ENCODE measurements at places on chromosomes 12 and 14.

GRCh38 chr14:86027144-86027543, 497.2 kb downstream of the FLRT2 start:
- DNase-seq: no peak

- DNase-seq: no peak
Measured at GRCh38 chr14:52802597-52802996, 11.2 kb upstream of the GNPNAT1 start.

DNA sequence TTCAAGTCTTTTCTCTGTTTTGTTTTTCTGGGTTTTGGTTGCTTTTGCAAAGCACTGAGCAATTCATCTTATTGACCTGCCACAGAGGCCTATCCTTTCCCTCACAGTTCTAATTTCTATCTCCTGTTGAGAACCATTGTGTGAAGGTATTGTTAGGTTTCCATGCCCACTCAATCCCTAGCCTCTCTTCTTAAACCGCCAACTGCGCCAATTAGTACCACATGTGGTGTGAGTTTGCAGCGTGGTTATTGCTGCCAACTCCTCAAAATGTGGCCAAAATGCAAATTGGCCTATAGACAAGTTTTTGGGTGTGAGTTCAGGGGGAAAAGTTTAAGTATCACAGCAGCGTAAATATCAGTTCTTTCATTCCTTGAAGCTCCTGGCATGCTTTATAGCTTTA, 232.6 kb downstream of the FLRT2 start:
- DNase-seq: no peak

DNA sequence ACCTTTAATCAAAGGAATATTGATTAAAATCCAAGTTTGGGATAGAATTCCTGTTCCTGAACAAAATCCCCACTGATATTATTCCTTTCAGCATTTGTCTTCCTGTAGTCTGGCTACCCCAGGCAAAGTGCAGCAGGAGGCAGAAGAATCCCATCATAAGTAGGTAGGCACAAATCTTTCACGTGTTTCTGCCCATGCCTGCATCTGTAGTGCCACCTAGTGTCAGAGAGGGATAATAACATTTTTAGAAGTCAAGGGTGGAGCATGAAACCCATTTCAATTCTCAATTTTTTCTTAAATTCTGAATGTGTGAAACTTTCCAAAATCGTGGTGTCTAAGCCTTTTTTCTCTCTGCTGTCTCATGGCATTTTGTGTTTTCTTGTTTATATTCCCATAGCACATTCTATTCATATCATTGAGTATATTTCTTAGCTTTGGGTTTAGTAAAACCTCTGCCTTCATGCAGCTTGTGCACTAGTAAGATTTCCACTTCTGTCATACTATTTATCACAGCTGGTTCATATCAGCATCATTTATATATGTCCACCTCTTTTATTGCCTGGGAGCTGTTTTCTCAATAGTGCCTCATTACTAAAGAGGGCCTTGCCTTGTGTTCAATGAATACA, 47.8 kb upstream of the RERG start:
- peak; percentile 41 for DNase-seq

GRCh38 chr12:123767613-123768012, 5.5 kb downstream of the DNAH10 start:
- DNase-seq: peak; percentile 23

- no peak for DNase-seq
Measured at GRCh38 chr12:101042211-101042610, 167.8 kb downstream of the SLC5A8 start.

- DNase-seq: no peak
Measured at GRCh38 chr12:9607716-9608115, at the start of gene KLRB1. KLRB1 (minus strand) TSS chr12:9607916; CDS start chr12:9607839, 77 bp downstream.

- DNase-seq: no peak
Measured at GRCh38 chr14:61491876-61492434, 170.6 kb downstream of the PRKCH start.

Measured in HL-60 (cell line).